ENCODE measurements at places on chromosomes 3 and 15.

GRCh38 chr3:158111861-158112260 lies 2.0 kb downstream of the RSRC1 start:
- no peak for DNase-seq

GRCh38 chr3:81242871-81243270 lies 518.6 kb downstream of the GBE1 start:
- DNase-seq = no peak

DNA sequence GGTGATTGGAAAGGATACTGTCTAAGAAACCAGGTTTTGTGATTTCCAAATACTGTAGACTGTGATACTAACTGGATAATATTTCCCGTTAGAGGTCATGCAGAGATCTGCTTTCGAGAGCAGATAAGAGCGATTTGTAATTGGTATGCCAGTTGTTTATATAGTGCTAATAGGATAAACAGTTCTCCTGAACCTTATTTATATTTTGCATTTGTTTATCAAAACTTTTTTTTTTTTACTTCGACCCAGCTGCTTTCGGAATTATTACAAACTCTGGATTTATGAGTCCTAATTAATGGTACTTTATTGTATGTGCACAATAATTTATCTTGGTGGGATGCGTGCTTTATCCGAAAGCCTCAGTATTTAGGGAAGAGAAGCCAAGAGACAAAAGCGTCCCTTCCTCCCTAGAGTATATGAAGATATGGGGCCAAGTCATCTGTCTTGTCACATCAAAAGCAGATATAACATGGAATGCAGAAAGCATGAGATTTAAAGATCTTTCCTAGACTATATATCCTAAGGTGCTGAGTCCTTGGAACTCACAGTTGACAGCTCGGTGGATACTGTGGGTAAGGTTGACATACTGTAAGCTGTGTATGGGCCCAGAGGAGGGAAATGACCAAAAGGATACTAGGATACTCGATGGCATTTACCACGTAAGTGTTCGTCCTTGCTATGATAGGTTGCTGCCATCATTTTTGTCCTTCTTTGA lies 62.2 kb downstream of the SMAD6 start:
- DNase-seq = no peak

GRCh38 chr3:46935168-46935858 lies 41.2 kb downstream of the CCDC12 start:
- no peak for DNase-seq

- DNase-seq = no peak
Observed at GRCh38 chr3:42490243-42490642, 12.2 kb upstream of the VIPR1 start.

DNA sequence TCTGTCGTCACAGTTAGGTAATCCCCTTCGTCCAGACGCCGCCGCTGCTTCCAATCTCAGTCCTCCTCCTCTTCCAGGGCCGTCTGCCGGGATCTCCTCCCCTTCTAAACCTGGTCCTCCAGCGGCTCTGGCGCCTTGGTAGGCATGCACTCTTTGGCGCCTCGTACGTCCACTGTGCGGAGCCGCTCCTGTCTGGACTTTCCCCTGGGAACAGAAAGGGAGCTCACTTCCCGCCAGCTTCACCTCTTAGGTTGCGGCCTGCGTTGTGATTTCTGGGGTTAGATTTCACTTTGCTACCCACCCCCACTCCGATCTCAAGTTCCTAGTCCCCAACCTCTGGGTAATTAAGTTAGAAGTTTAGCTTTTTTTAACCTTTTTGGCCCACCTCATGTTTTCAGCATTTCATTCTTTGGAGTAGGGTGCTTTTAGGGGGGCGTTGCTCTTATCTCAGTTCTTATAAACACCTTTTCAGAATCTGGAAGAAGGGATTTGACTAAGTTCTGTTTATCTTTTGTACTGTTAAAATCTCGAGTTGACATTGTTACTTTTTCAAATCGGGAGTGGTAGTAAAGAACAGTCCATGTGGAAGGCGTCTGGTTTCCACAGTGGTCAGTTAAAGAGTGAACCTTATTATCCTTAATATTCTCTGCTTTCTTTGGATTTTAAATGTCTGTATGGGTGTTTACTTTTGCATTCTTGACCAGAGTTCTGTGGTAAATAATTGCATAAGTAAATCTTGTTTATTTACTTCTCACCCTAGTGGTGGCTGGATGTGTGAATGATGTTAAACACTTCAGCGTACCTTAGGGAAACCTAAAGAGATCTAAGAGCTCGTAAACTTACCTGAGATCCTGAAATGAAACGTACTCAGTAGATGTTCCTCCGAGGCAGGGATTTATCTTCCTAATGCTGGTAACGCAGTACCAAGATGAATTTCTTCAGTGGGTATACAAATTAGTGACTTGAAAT lies 611 bp downstream of the CTDSPL2 start:
- no peak for DNase-seq

DNA sequence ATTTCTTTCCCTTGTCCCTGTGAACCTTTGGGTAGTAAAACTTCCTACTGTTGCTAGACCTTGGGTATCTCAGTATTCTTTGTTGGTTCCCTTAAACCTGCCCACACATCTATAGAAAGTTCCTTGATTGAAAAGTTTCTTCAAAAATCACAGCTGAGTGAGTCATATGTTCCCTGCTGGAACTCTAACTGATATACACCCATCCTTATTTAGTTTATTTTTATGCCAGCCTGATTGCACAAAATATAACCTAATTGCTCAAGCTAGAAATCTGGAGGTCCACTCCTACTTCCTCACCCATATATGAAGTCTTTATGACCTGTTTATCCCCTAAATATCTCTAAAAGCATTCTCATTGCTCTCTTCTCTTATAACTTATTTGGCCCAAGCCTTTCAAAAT lies 13.7 kb upstream of the GJD2 start:
- DNase-seq = no peak

DNA sequence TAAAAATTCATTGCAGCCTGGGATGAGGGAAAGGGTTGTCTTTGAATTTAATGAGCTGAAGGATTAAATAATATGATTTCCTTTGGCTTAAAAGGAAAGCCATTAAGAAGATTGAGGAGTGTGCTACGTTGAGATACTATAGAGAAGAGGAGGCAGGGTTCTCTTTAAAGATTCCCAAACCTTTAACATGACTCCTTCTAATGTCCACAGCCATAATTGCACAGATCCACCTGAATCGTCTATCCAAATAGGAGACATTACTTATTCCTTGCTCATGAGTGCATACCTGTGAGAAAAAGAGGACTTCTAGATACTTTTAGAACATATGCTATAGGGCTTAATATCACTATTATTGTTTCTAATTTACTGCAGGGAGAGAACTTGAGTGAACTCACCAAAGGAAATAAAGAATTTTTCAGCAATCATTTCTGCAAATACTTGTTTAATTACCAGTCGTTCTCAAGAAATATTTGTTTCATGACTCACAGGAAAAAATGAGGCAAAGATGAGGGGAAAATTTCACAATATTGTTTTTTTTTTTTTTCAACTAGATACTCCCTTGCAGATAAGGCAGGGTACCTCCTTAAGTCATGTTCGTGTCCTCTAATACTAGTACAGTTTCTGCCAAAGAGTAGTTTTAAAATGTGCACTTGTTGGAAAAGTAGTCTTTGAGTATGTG lies 8.9 kb upstream of the SUCNR1 start:
- DNase-seq = no peak

GRCh38 chr15:47987908-47988532 lies 132.8 kb upstream of the SLC24A5 start:
- DNase-seq = no peak

GRCh38 chr3:141738891-141739363 lies 829 bp downstream of the RNF7 start:
- no peak for DNase-seq

- no peak for DNase-seq
Observed at GRCh38 chr3:76353683-76354082, 568.3 kb upstream of the ZNF717 start.

DNA sequence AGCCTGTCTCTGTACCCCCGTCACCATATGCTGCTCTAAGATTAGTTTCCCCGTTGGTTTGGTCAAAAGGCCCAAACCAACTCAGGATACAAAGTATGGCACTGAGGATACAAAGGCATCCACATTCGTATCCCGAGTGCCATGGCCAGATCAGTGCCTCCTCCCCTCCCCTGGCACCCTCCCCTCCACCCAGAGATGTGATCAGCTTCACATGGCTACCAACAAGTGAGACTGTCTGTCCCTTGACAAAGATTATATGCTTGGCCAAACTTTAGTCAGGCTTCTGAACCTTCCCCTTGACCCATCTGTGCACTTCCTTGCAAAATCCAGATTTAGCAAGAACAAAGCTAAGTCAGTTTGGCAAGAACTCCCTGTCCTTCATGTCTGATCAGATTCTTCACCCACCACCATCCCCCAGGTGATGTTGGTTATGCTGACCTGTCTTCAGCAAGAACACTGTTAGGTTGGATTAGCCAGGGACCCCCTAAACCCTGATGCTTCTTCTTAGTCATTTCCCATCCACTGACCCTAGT lies 61.7 kb downstream of the KLF15 start:
- no peak for DNase-seq

- peak; percentile 44 for DNase-seq
Observed at GRCh38 chr3:196837819-196838420, 29.8 kb upstream of the SENP5 start.

DNA sequence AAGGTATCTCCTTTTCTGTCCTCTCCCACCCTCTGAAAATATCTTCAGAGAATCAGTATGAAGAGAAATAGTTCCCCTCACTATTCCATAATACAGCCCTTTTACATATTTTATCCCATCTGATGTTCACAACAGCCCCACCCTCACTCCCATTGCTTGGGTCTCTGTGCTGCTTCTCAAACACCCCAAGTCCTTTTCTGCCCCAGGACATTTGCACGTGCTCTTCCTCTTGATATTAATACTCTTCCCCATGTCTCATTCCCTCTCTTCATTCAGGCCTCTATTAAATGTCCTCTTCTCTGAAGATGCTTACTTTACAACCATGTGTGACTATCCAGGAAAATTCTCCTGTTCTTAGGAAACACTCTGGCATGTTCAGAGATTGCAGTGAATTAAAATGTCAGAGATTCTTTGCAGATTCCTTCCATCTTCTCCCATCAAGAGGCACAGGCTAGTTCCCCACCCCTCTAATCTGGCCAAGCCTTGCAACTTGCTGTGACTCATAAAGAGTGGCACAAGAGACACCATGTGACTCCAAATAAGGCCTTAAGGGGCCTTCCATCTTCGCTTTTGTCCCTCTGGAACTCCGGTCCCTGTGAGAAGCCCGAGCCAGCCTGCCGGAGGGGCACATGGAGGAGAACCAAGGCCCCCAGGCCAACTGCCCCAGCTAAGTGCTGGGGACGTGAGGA lies 128.5 kb downstream of the CHSY1 start:
- no peak for DNase-seq

DNA sequence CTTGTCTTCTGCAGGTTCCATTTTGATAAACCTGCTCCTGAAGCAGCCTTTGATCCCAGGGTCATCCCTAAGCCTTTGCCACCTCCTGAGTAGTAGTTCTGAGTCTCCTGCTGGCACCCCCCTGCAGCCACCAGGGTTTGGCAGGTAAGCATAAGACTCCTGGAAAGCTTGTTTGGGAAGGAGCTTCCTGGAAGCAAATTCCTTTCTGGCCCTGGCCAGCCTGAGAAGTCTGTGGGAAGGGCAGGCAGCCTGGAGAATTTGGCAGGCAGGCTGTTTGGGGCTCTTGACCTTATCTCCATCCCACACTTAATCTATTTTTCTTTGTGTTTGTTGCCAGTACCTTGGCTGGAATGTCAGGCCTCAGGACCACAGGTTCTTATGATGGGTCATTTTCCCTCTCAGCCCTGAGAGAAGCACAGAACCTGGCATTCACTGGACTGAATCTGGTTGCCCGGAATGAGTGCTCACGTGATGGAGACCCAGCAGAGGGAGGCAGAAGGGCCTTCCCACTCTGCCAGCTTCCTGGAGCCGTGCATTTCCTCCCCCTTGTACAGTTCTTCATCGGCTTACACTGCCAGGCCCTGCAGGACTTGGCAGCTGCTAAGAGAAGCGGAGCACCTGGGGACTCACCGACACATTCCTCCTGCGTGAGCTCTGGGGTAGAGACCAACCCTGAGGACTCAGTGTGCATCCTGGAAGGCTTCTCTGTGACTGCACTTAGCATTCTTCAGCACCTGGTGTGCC lies 13.4 kb downstream of the ATRIP start:
- DNase-seq = no peak

DNA sequence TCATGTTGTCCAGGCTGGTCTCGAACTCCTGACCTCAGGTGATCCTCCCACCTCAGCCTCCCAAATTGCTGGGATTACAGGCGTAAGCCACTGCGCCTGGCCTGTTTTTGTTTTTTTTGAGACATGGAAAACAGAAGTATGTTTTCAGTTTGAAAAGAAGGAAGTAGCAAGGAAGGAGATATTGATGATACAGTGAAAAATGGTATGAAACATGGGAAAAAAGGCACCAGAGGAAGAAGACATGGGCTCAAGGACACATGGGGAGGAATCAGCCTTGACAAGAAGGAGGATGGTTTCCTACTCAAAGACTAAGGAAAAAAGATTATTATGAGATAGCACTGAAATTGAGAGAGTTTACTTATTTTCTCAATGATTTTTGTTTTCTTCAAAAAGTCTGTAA lies 30.7 kb downstream of the FMN1 start:
- no peak for DNase-seq

- no peak for DNase-seq
Observed at GRCh38 chr3:5016211-5017161, 37.2 kb downstream of the BHLHE40 start.

DNA sequence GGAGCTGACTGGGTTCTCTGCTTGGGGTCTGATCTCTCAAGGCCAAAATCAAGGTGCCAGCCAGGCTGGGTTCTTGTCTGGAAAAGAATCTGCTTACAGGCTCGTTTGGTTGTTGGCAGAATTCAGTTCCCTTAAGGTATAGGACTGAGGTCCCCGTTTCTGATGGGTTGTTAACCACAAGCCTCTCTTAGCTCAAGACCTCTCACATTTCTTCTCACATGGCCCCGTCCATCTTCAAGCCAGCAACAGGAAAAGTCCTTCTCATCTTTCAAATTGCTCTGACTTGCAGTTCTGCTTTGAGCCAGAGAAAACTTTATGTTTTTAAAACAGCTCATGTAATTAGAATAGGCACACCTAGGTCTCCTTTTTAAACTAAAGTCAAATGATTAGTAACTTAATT lies 20.4 kb downstream of the UACA start:
- no peak for DNase-seq

All from stimulated activated CD8-positive, alpha-beta memory T cell treated with anti-CD3 and anti-CD28 coated beads, Interleukin-4, amount 100 ng/mL, for 4 hours (primary cell).